ENCODE measurements at places on chromosomes 1 and 21. TPM values are rescaled to one million over a fixed set of nuclear protein-coding genes. Genes with fewer than 3 reads are reported as not detected.

- DNase-seq, result no peak
These were observed 483.9 kb downstream of the DISC1 start for GRCh38 chr1:232110281-232111090.

GRCh38 chr1:60668585-60668984 lies 413.8 kb upstream of the NFIA start:
- no peak for DNase-seq

GRCh38 chr1:218611916-218612585 lies 266.9 kb downstream of the TGFB2 start:
- no peak for DNase-seq

DNA sequence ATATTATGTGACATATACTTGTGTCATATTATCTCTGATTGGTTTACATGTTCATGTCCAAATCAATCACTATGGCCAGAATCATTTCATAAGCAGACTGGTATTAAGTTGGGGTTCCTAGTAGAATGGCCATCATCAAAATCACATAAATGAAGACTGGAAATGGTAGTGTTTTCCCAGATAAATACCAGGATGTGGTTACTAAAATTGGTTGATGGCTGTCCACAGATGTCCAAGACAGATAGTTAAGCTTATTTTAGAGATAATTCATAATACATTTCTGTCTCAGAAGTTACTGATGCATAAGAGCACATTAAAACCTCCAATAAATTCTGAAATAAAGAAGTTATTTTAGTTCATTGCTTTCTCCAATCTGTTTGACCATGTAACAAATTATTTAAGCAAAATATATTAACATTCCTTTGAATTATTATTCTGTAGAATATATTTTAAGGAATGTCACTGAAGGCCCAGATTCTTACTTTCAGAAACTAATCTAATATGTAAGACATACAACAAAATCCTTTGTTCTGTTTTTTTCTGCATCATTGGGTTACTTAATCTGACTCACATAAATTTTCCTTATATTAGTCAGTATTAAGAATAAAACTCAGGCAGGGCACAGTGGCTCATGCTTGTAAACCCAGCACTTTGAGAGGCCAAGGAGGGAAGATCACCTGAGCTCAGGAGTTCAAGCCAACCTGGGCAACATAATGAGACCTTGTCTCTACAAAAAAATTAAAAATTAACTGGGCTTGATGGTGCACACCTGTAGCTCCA lies 483.9 kb downstream of the PTPRC start:
- no peak for DNase-seq

GRCh38 chr21:29829564-29830275 lies 110.1 kb downstream of the GRIK1 start:
- DNase-seq, result no peak

The IGSF9 gene
- 15.9 TPM for polyA plus RNA-seq

The IVNS1ABP gene
- polyA plus RNA-seq, result 337 TPM

Measured in right renal pelvis (tissue), 4 donors.